ENCODE measurements at places on chromosomes 12 and 14.

GRCh38 chr14:63918411-63918810 is 65.6 kb downstream of the SYNE2 start:
- no peak for DNase-seq

- no peak for DNase-seq
Measured at GRCh38 chr12:49953961-49954846, 3.7 kb downstream of the AQP2 start.

GRCh38 chr12:32159925-32160324 is 53.3 kb downstream of the BICD1 start:
- DNase-seq = no peak

DNA sequence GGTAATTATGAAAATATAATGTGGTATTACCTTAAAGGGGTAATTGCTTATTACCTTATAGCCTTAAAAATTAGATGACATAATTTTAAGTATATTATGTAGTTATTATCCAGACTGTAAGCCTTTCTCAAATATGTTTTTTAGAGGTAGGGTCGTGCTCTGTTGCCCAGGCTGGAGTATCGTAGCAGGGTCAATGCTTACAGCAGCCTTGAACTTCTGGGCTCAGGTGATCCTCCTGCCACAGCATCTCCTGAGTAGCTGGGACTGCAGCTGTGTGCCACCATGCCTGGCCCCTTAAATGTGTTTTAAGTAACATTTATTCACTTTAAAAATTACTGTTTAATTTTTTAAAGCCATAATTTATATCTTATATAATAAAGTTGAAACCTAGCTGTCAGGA is 10.4 kb downstream of the PRPF39 start:
- DNase-seq = no peak

DNA sequence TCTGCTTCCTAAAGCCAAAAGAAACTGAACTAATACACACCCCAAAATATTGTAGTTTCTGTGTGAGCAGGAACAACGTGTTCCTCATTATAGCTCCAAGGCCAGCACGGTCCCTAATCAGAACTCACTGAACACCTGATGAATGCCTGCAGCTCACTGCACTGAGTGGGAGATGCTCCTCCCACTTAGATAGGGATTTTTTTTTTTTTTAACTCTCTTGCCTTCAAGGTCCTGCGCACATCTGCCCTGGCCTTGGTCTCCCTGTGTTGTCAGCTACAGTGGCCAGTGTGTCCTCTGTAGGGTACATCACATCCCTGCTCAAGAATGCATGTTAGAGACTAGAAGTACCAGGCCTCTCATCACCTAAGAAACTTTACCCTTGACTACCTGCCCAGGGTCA is 44.3 kb upstream of the TMPO start:
- DNase-seq = no peak

DNA sequence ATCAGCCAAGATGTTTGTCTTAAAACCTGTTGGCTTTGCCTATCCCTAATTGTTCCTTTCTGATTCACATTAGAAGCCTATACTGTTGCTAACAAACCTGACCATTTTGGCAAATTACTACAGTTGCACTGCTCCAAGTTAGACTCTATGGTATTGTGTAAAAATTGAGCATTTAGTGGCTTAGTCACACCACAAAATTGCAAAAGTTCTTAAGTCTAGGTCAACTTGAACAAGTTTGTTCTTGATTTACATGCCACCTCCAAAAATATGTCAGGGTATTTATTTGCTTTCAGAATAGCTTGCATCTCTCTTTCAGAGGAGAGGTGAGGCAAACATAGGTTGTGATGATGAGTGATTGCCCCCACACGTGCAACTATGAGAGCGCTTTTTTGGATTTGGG is 27.0 kb upstream of the PTHLH start:
- DNase-seq = no peak

- DNase-seq = no peak
Measured at GRCh38 chr14:94827711-94828447, 58.0 kb upstream of the GSC start.

- no peak for DNase-seq
Measured at GRCh38 chr12:67989184-67989920, at the start of gene IFNG-AS1. TSS of gene IFNG-AS1 (plus strand) at chr12:67989447.

DNA sequence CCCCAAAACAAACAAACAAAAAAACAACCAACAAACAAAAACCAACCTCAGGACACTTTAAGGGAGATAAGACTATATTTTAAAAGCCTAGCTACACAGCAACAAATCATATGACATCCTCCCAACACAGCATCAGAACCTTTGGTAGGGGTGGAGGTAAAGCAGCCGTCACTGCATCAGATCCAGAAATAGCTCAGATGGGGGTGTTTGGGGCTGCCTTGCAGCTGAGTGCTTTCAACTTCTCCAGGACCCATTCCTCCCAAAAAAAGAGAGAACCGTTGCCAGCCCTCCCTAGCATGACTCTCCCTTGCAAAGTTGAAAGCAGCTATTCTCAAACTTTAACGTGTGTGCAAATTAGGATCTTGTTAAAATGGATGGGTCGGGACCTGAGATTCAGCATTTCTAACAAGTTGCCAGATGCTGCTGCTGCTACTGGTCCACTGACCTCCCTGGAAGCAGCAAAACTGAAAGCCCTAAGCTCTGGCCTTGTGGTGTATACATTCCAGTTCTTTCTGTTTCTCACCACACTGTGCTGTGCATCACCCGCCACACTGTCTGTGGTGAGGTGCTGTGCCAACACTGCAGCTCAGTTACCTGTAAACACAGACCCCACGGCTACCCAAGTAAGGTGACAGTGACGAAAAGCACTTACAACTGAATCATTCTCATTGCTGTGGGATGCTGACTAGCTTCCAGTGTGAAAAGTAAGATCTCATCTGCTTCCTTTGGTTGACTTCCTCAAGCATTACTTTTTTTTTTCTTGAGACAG is 54.0 kb downstream of the SLC38A1 start:
- DNase-seq = peak; percentile 48

GRCh38 chr12:90908465-90908864 is 46.5 kb downstream of the CCER1 start:
- DNase-seq = no peak

GRCh38 chr14:31510222-31510621 is 22.4 kb upstream of the GPR33 start:
- no peak for DNase-seq

GRCh38 chr14:25150934-25151790 is 101.2 kb upstream of the STXBP6 start:
- DNase-seq = no peak

DNA sequence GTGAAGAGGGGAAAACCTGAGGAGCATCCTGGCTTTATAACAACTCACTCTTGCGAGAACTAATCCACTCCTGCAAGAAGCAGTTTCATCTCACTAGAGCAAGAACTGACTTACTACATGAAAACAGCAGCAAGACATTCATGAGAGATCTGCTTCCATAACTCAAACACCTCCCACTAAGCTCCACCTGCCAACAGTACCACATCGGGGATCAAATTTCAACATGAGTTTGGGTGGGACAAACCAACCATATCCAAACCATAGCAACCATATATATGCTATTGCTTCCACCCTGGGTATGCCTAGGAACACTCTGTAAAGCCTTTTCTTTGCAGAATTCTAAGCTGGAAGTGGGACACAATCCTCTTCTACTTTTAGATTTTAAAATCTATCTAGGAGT is 13.9 kb upstream of the AVPR1A start:
- DNase-seq = no peak

GRCh38 chr12:42779186-42779859 is 189.8 kb upstream of the PRICKLE1 start:
- DNase-seq = no peak

DNA sequence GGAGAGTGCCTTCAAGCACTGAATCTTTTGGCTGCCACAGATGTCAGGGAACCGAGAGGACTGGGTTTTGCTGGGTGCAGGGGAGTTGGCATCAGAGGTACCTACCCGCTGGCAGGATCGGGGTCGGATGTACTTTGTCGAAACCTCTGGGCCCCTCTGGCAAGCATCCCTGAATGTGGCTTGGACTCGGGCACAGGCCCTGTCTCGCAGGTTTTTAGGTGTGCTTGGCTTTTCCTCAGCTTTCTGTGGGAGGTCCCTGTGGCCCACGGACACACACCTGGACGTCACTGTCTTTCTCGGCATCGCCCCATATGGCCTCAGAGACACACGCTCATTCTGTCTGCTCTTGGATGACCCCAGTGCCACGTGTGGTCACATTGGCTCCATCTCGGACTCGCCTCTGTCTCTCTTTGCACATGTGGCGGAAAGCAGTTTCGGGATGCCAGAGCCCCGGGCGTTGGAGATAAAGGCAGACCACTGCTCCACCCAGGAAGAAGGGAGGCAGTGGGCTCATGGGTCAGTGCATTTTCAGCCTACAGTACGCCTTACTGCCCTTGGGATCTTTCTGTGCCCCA is 769.6 kb upstream of the ALG10B start:
- DNase-seq = no peak

- no peak for DNase-seq
Measured at GRCh38 chr12:3905664-3906063, 32.5 kb upstream of the PARP11 start.

- no peak for DNase-seq
Measured at GRCh38 chr12:39526974-39527373, 84.1 kb upstream of the KIF21A start.
